ENCODE measurements at places on chromosomes 1 and 21.

DNA sequence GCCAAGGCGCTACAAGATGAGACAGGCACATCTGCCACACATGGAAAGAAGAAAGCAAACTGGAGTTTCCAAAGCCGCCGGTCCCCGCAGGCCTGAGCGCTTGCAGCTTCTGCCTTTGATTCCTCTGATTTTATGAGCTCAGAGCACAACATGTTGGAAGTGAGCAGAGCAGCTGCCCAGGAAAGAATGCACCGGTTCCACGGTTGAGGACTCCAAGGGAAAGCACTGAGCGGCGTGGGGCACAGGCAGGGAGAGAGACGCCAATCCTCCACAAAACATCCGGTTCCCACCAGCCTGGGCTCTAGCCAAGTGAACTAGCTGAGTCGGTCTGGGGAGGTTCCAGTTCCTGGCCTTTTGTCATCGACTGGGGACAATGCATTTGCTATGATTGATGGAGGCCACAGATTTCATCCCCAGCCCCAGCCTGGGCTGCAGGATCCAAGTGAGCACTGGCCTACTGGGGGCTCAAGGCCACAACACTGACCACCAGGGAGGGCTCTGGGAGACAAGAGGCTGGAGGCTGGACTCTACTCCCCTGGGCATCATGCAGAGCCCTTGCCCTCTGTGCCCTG is 253.1 kb upstream of the IRF2BP2 start:
- peak; percentile 53 for DNase-seq

DNA sequence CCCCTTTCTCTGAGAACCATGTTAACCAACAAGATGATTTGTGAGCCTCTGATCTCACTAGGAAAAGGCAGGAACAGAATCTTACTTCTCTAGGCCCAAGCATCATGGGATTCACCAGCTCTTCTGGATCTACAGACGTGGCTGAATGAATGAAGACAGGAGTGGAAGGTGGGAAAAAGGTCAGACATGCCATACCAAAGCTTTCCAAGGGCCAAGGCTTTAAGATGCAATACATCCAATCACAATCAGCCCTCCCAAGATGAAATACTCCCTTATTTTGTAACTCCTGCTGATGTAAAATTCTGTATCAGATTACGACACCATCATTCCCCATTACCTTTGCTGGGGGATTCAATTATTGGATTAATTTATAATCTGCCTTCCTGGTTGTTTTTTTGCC is 80.9 kb downstream of the SSBP3 start:
- DNase-seq: peak; percentile 40

GRCh38 chr1:155889566-155889965 is 21.6 kb downstream of the RIT1 start:
- peak; percentile 50 for DNase-seq

GRCh38 chr21:28177124-28177523 is 815.6 kb downstream of the LTN1 start:
- peak; percentile 13 for DNase-seq

- no peak for DNase-seq
Observed at GRCh38 chr1:161099090-161099802, 1.1 kb downstream of the KLHDC9 start.

DNA sequence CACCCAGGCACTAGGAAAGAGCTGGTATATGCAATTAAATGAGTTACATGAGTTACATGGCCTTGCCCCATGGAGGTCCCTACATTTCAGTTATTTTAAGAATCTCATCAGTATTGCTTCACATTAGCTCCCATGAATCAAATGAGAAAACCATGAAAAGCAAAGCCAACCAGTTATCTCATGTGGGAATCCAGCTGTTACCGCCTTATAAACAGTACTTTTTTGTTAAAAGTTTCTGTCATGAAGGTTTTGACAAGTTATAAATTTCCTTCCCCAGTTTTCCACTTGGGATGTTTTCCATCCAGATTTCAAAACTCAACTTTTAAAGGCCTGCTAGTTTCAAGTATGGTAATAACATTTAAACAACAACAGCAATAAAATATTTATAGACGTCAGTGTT is 544.8 kb downstream of the NUF2 start:
- no peak for DNase-seq

All from iris pigment epithelial cell (primary cell).